ENCODE measurements at places on chromosomes 1 and 21.

GRCh38 chr1:155623357-155623756 is 13.3 kb downstream of the MSTO1 start:
- DNase-seq, result no peak

GRCh38 chr1:245389873-245390272 is 235.1 kb downstream of the KIF26B start:
- DNase-seq, result no peak

DNA sequence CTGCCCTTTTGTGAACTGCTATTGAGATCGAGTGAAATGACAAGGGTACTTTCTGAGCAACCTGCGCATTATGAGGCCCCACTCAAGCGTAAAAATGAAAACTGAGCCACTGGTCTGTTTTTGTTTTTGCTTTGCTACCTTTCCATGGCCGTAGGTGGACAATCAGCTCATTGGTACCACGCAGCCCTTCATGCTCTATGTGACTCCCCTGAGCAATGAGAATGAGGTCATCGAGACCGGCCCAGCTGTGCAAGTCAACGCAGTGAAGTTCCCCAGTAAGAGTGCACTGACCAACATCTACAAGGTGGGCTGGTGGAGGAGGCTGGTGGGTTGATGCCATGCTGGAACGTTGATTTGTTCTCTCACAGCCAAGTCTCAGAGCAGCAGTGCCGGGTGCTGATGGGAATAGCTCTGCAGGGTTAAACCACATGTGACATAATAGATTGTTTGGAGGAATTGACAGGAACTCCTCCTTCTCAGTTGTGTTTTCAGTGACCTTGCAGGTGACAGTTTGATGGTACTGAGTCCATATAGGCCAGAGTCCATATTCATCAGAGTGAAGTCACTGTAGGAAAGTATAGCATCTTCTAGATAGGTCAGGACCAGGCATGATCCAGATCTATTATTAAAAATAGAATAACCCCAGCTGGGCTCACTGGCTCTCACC is 170.3 kb downstream of the VPS13D start:
- DNase-seq, result no peak

- peak; percentile 17 for DNase-seq
These were observed 209.7 kb upstream of the VAMP3 start for GRCh38 chr1:7561331-7561921.

GRCh38 chr1:67635055-67635809 is 49.8 kb upstream of the GADD45A start:
- peak; percentile 17 for DNase-seq

- no peak for DNase-seq
These were observed 259.0 kb downstream of the NEGR1 start for GRCh38 chr1:72023063-72023930.

GRCh38 chr1:86913399-86913895 is 479 bp downstream of the SELENOF start:
- DNase-seq, result peak; percentile 56

- DNase-seq, result peak; percentile 4
These were observed 103.3 kb upstream of the DEPDC1 start for GRCh38 chr1:68600049-68600661.

DNA sequence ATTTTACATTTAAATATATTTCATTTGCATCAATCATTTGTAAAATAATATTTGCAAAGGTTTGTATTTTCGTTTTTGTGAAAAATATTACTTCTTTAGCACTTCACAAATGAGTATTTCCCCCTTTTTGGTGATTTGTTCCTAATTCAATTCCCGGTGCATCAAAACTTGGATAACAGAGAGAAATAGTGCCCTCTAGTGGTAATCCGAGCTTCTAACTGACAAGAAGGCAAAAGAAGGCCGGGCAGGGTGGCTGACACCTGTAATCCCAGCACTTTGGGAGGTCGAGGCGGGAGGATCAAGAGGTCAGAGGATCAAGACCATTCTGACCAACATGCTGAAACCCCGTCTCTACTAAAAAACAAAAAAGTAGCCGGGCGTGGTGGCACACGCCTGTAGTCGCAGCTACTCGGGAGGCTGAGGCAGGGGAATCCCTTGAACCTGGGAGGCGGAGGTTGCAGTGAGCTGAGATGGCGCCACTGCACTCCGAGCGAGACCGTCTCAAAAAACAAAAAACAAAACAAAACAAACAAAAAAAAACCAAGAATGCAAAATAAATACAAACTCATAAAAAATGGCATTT is 137.7 kb downstream of the COL11A1 start:
- peak; percentile 81 for DNase-seq

GRCh38 chr1:114331936-114332335 is 178.3 kb upstream of the SYT6 start:
- DNase-seq, result no peak

DNA sequence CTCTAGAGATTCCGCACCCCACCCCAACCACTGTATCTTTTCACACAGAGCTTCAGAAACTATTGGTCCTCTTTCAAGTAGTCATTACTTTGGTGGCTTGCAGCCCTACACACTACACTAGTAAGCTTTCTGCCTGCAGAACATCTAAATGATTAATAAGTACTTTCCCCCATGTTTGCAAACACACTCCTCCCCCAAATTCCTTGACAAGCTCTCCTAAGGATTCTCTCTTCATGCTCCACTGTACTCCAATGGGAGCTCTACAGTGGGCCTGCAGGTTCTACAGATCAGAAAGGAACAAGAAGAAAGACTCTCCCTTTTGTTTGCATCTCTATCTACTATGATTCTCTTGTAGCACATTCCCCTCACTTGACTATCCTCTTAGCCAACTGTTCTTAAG is 16.3 kb upstream of the NUF2 start:
- no peak for DNase-seq

GRCh38 chr1:178580876-178581275 is 68.0 kb downstream of the TEX35 start:
- DNase-seq, result no peak

GRCh38 chr1:172801771-172802322 is 142.9 kb downstream of the FASLG start:
- peak; percentile 75 for DNase-seq

DNA sequence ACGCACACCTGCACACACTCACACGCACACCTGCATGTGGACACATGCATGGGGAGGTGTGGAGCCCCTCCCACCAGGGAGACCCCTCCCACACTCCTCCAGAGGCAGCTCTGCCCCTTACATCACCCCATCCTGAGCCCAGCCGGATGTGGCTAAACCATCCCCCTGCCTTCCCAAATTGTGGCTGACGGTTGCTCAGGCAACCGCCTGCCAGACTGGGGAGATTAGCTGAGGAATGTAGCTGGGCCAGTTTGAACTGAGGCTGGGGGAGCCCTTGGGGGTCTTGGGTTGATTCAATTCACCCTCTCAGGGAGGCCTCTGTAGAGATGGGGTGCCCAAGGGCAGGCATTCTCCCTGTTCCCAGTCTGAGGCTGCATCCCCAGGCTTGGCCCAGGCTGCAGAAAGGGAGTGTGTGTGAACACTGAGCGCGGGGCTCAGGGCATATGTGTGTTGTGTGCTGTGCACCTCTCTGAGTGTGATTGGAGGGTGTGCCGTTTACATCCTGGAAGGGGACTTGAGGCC is 12.9 kb downstream of the PTPRU start:
- no peak for DNase-seq

DNA sequence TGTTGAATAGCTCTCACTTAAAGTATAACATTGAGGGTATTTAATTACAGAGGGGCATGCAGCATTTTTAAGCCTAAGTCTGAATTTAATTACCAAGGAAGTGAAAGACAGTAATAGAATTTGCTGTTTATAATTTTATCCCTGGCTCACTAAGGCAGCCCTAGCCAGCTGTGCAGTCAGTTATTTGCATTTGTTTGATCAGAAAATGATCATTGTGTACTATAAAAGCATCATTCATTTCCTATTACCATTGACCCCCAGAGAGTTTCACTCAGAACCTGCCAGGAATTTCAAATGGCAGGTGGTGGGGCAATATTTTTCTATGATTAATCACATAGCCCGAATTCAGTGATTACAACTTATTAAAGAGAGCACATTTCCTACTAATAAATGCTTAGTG is 277.1 kb upstream of the KAZN start:
- DNase-seq, result no peak

DNA sequence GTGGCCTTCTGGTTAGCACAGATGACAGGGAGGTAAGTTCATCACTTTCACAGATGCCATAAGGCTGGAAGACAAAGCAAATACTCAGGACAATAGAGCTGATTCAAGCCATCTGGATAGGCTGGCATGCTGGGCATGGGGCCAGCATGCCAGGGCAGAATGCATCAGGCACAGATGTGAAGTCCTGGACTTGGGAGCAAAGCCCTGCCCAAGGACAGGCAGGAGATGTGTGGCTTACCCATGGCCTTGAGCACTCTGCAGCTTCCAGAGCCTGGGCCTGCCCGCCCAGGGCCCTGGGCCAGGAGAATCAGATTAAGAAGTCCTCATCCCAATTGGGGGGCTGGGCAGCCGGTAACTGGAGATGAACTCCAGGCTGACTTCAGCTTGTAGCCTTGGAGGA is 135.7 kb upstream of the ZC3H12A start:
- no peak for DNase-seq

DNA sequence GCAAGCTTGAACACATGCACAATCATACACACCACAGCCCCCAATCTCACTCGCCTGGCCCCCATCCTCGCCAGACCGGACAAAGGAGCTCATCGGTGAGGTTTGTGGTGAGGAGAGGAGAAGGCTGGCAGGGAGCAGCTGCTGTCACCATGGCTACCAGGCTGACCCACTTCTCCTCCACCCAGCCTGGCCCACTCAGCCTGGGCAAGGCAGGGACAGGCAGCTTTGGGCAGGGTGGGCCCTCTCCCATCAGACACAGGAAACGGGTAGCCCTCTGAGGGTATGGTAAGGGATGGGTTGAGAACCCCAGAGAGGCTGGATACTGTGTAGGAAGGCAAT is 15.9 kb downstream of the RIMS3 start:
- DNase-seq, result no peak

DNA sequence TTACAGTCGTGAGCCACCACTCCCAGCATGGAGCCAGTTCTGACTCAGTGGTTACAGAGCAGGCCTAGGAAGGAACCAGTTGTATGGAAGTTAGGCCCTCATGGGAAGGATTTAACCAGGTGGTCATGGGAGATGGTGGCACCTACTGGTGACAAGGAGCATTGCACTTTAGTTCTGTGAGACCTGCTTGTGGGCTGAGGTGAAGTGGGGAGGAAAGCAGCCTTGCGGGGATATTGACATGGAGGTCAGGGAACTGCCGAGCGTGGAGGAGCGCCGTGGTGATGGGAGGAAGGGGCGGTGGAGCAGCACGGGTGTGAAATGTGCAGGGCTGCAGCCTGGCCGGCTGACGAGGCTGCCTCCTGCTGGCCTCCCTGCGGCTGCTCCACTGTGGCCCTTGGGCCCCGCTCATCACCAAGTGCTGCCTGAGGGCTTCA is 100.4 kb downstream of the GALNT2 start:
- DNase-seq, result peak; percentile 67

DNA sequence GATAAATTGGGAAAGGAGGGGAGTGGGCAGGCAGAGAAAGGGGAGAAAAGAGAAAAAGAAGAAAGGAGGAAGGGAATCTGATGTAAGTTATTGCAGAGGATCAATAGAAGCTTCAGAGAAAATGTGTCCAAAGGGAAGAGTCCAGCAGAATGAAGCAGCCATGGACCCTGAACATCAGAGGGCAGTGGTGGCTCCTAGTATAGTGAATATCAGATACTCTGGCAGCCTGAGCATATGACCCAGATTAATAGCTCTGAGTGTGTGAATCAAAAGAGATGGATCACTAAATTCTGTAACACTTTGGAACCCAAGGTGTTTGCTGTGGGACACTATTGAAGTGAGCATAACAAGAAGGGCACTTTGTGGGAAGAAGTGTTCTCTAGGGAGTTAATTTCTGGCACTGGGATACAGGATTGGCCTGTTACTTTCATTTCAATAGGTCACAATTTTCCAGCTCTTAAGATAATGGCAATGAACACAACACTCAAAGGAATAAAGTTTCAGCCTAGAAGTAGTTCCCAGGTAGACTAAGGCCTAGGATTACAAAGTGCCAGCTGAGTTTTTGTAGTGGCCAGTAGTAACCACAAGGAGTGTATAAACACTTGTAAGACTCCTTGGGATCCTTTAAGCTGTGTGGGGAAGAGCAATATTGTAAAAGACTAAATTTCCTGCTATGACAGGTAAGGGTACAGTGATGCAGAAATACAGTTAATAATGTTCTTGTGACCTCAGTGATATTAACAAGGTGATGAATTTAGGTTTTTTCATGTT is 164.5 kb upstream of the BEND5 start:
- DNase-seq, result no peak

DNA sequence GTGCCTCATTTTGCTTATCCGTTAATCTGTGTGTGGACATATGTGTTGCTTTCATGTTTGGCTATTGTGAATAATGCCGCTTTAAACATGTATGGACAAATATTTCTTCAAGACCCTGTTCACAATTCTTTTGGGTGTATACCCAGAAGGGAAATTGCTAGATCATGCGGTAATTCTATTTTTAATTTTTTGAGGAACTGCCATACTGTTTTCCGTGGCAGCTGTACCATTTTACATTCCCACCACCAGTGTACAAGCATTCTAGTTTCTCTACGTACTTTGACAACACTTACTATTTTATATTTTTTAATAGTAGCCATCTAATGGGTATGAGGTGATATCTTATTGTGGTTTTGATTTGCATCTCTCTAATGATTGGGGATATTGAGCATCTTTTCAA is 7.1 kb upstream of the NID1 start:
- DNase-seq, result no peak

GRCh38 chr1:231335663-231336602 is 1.7 kb downstream of the EXOC8 start:
- DNase-seq, result no peak

DNA sequence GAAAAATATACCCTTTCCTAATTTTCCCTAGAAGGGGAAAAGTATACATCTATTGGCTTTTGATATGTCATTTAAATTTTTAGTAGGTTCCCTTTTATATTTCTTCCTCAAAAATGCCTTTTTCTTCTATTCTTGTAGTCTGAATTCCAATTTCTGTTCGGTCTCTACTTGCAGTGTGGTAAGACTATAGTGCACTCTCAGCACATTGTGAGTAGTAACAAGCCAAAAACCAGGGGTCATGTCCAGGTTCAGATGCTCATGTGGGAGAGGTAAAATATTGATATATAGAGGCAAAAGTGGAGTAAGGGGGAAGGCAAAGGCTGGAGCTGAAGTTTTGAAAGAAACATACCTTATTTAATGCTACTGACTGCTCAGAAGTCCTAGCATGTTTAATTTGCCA is 4.0 kb upstream of the FCGR2A start:
- no peak for DNase-seq

- no peak for DNase-seq
These were observed 59.8 kb downstream of the FAAP20 start for GRCh38 chr1:2134621-2135307.

- DNase-seq, result no peak
These were observed 170.4 kb upstream of the KCNK2 start for GRCh38 chr1:214912127-214912526.

DNA sequence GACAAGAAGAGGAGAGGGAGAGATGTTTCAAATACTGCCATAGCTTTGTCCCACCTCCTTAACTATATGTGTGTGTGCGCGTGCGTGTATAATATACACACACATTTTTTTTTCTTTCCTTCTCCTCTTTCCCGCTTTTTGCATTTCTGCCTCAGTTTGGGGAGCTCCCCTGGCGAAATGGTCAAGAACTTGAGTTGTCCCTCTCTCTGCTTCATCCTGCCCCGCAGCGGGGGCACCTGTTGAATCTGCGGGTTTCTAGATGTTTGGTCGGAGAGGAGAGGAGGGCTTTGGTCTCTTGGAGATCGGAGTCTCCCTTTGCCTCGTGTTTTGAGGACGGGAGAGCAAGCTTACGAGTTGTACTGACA is 504 bp downstream of the SCCPDH start:
- DNase-seq, result peak; percentile 26

- no peak for DNase-seq
These were observed 66.3 kb downstream of the CACHD1 start for GRCh38 chr1:64535938-64536835.
